ENCODE measurements at places on chromosomes 3 and 15.

DNA sequence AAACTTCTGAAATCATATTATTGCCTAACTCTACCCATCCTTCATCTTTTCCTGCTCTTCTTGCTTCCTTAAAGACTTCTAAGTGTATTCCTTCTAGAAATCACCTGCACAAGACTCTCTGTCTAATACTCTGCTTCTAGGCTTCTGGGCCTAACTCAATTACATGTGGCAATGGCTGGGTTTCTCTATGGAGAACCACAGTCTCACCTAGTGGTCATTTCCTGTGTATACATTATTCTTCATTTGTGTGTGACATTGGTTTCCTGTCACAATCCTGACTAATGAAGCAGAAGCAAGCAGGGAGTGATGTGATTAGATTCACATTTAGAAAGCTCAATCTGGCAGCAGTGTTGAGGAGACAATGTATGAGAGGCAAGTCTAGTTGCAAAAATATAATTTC lies 16.9 kb upstream of the CLDN1 start:
- DNase-seq: no peak

- no peak for DNase-seq
Measured at GRCh38 chr3:122911901-122912300, 115.7 kb downstream of the SEMA5B start.

DNA sequence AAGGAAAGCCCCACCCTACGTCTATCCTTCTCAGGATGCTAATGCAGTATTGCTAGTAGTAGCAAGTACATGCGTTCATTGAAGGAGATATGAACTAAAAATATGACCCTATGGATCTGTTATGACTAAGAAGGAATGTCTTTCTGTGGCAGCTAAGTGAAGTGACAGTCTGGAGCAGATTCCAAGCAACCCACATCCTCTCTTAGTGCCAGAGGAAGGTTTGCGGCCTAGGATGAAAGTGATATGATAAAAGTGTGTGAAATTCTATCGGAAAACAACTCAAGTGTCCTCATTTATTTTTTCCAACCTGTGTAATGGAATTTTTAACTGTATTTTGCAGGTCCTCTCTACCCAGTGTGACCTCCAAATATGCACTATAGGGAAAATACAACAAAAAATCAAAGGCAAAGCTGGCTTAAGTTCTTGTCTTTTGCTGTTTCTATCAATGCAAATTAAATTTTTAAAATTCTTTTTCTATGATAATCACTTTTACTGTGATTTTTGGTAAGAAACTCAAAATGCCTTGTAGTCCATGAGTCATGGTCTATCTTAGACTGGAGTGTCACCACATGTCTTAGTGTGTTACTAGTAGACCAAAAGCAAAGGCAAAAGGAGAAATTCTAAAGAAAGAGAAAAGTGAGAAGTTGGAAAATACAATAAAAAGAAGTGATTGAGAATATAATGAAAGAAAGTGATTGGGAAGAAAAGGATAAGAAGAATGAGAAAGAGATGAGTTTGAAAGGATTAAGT lies 161.2 kb upstream of the TMCO5A start:
- no peak for DNase-seq

- DNase-seq: no peak
Measured at GRCh38 chr3:62007036-62007435, 366.3 kb downstream of the FEZF2 start.

DNA sequence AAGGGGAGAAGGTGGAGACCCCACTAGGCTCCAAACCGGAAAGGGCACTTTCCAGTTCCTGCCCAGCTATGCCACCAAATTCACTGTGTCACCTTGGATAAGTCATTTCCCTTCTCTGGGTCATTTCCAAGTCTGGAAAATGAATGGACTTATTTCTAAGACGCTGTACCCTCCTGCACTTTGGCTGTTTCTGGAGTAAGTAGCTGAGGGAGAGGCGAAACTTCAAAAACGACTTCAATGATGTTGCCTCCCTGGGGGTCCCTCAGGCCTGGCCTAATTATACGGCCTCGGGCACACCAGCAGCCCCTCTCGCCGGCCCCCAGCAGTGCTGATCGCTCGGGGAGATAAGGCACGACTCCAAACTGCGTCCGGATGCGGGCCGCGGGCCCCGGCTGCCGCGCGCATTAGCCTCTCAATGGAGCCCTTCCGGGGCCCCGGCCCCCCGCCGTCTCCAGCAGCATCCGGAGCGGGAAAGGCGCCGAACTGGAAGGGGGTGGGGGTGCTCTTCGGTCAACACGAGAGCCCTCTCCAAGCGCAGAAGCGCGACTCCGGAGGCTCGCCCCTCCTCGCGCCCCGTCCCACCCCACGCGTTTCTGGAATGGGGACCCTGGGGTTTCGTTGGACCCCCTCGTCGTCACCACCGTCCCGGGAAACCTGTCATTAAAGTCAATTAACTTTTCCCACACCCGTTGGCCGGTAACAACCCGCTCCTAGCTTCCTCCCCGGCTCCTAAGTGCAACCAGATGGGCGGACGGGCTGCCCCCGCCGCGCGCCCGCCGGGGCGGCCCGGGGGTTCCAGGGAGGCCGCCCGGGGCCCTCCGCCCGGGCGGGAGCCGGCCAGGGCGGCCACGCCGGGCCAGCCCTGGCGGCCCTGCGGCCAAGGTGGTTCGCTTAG lies 4.8 kb downstream of the HES1 start:
- DNase-seq: no peak

- DNase-seq: no peak
Measured at GRCh38 chr15:78100886-78101285, 8.5 kb downstream of the SH2D7 start.

- DNase-seq: no peak
Measured at GRCh38 chr3:11461226-11461625, 182.5 kb downstream of the VGLL4 start.

GRCh38 chr3:58361866-58362265 lies 29.2 kb downstream of the PXK start:
- no peak for DNase-seq

DNA sequence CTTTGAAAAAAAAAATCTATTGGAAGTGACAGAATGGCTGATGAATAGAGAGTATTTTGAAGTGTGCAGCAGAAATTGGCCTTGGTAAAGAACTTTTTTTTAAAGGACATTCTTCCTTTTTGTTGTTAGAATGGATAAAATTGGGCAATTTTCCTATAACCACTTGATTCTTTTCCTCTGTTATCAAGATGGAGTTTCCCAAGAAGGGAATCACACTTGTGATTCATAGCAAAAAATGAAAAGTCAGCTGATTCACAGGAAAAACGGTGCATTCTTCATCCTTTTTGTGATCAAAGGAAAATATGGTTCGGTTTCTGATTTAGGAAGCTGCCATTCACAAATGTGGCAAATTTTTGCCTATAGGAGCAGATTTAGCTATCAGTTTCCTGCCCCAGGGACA lies 486.8 kb downstream of the GBE1 start:
- no peak for DNase-seq

- DNase-seq: no peak
Measured at GRCh38 chr3:124584245-124584551, 146.1 kb upstream of the UMPS start.

GRCh38 chr3:184186184-184186901 lies at the start of gene ABCF3:
Gene ABCF3 (plus strand): TSS chr3:184186199. CDS start chr3:184186208, 9 bp downstream.
- no peak for DNase-seq

DNA sequence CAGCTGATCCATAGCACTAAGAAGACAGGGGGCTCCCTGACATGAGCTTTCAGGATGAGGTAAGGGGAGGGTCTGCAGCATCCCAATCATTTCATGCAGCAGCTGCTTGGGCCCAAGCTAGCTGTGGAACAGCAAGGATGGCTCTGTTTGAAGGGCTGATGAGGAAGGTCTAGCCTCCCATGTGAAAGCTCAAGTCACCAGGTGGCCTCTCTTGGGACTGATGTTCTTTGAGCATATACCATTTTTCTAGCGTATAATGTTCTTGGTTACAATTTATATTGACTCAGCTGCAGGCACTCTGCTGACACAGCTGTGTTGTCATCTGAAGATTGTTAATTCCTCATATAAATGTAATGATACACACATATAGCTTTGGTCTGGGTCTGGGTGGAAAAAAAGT lies 87.0 kb downstream of the CD200R1L start:
- DNase-seq: peak; percentile 81

GRCh38 chr3:189557824-189558223 lies 73.4 kb upstream of the TP63 start:
- no peak for DNase-seq

- DNase-seq: no peak
Measured at GRCh38 chr3:98966862-98967546, 65.5 kb upstream of the DCBLD2 start.

GRCh38 chr15:77495838-77496596 lies 75.3 kb downstream of the HMG20A start:
- no peak for DNase-seq

DNA sequence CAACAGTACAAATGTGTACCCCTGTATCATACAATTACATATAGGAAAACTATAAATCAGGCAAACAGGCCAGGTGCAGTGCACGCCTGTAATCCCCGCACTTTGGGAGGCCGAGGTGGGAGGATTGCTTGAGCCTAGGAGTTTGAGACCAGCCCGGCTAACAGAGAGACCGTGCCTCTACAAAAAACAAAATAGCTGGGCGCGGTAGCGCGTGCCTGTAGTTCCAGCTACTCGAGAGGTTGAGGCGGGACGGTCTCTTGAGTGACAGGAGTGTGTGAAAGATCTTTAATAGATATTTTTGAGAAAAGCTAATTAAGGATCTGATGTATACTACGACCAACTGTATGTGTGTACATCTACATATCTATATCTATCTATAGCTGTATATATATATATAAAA lies 33.8 kb upstream of the BDH1 start:
- DNase-seq: no peak

DNA sequence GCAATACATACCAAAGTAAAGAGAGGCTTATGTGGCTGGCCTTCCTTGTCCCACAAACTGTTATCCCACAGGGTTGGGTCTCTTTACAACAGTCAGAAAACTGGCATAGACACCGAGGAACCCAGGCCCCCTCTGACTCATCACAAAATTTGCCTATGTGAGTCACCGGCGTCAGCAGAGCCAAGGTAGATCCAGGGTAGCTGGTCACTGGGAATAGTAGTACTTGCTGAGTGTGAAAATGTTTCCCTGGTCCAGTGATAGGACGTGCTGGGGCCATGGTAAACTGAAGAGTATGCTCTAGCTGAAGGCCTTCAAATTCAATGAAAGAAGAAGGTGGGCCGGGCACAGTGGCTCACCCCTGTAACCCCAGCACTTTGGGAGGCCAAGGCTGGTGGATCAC lies 27.1 kb upstream of the SKIL start:
- DNase-seq: no peak

DNA sequence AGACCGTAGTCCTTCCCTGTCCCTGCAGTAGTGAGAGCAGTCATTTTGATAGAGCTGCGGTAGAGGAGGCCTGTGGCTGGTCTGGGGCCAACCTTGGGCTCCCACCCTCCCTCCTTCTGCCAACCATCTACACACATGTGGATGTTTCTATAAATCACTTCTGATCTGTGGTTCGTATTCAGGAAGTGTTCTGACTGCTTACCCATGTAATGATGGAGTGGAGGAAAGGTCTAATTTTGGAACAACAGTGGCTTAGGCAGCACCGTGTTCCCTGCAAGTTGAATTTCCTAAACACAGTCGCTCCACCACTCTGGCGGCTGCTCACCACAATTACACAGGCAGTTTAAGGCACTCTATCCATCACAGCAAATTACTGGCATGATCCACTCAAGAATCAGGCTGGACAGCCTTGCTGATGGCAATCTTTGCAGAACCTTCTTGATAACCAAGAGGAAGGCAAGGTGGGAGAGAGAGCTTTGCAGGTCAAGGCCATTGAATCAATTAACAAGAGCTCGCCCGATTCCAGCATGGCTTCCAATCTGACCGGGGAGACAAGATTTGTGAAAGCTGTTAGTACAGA lies 104.7 kb upstream of the VEPH1 start:
- DNase-seq: no peak

GRCh38 chr15:59170295-59171066 lies 36.2 kb upstream of the LDHAL6B start:
- no peak for DNase-seq

- DNase-seq: peak; percentile 11
Measured at GRCh38 chr3:64163755-64164148, 61.5 kb downstream of the PRICKLE2 start.

DNA sequence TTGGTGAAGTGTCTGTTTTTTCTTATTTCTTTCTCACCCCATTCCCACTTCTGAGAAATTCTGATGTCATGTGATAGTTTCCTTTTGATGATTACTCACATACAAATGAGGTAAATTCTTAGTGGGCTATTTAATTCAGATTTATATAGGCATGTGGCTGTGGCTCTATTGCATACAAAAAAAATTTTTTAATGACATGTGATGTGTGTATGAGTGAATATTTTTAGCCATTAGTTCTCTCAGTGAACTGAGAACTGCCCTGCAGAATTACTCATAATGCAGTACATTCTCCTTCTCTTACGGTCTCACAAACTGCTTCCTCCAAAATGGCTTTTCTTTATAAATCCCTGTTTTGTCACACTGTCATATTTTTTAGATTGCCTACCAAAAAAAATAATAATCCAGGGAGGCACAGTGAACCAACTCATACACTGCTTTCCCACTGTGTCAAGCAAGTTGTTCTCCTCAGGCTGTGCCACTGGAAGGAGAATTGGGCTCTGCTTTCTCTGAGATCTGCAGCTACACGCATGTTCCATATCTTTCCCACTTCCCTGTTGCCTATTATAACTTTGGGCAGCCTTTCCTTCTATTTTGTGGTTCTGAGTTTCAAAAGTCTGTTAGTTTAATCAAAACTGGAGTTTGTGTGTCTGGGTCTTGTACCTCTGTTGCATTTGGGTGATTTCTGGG lies 415.7 kb upstream of the THBS1 start:
- no peak for DNase-seq

DNA sequence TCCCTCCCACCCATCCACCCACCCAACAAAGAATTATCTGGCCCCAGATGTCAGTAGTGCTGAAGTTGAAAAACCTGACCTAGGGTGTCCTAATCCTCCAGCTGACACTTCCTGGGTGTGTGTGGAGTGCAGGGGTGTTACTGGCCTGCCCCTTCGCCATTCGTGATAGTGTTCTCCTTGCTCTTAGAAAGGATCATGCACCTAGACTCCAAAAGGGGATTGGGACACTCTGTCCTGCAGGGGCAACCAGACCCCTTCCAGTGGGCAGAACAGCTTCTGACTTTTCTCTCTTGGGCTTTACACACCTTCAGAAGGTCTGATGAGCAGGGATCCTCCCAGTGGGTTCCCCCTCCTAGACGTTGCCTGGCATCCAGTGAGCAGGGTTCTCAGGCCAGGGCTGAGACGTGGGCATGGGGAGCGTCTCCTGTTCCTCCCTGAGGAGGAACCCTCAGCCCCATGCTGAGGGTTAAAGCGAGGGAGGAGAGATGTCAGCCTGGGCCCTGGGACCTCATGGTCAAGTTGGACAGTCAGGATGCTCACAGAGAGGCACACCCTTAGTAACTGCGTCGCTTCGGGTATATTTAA lies 75.0 kb downstream of the AAGAB start:
- no peak for DNase-seq

GRCh38 chr3:14142567-14143270 lies 17.9 kb downstream of the TMEM43 start:
- DNase-seq: no peak

GRCh38 chr15:75367406-75367912 lies 948 bp downstream of the MAN2C1 start:
- no peak for DNase-seq

GRCh38 chr15:84603630-84604379 lies 3.0 kb downstream of the ZSCAN2 start:
- DNase-seq: no peak

Data from SHP77 treated with DMSO at 0.1 percent for 48 hours (cell line).